ENCODE measurements at places on chromosomes 1 and 21.

DNA sequence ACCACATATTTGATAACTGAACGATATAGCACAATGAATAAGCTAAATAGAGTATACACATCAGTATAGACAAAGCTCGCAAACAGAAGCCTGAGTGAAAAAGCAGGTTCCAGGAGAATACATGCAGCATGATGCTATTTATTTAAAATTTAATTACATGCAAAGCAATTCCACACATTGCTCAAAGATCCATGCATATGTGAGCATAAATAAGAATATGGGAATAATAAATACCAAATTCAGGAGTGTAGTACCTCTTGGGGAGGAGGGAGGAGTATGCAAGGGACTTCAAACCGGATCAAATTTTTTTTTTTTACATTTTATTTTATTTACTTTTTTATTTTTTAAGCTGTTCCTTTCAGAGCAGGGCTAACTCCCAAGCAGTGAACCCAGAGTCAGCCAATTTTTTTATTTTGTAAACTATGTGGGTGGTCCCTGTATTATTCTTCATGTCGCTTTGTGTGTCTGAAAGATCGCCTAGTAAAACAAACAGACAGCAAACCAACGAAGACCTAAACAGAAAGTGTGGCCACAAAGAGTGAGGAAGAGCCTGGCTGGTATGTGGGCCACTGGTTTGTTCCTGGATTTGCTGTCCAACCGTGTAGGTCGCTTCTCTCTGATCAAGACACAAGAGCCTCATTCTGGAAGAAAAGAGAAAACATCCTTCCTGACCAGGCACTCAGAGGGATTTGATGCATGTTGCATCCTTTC, 4.2 kb upstream of the SHISAL2A start:
- DNase-seq: no peak

DNA sequence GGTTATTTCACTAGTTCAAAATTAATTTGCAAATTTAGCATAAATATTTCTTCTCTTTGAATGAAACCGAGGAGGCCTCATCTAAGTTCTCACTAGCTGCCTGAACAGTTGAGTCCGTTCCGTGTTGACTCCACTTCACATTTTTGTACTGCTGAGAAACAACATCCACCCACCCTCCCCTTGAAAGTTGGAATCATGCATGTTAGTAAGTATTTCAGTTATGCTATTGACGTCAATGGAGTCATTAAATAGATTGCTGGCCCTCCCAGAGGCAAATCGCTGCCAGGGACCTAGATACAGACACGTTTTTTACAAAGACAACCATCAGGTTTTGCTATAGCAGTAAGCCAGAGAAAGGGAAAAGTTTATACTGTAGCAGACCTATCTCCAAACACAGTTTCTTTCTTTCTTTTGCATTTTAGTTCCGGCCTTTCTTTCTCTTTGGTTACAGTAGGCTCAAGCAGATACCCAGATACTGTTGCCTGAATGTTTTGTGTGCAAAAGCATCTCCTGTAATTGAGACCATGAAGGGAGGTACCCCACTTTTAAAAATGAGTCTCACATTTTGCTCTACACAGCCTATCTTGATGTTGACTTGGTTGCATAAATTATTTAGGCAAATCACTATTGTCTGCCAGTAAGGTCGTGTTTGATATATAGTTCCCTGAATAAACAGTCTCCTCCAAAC, 262.6 kb upstream of the SGIP1 start:
- peak; percentile 17 for DNase-seq

DNA sequence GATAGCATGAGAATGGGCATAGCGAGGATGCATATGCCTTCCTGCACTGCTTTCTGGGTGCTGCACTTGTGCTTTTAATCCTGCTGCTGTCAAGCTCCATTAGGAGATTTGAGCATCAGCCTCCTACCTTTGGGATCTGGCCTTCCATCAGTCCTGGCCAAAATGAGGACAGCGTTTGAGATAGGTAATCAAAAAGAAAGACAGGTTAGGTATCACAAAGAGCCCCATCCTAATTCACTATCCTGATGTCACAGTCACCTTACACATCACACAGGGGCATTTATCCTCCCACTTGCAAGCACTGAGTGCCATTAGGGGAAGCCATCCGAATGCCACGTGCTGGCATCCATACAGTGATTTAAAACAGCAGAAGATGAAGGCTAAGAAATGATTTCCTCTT, 13.2 kb upstream of the FAM163A start:
- DNase-seq: no peak

DNA sequence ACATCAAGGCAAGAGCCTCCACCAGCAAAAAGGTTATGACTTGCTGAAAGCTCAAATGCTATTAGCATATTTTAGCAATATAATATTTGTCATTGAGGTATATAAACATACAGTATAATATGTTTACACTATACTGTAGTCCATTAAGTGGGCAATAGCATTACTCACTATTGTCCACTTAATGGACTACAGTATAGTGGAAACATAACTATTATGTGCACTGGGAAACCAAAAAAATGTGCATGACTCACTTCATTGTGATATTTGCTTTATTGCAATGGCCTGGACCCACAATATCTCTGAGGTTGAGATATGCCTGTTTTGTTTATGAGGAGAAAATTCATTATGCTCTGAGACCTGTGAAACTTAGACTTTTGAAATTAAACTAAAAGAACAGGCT, 300.0 kb downstream of the BARHL2 start:
- no peak for DNase-seq

DNA sequence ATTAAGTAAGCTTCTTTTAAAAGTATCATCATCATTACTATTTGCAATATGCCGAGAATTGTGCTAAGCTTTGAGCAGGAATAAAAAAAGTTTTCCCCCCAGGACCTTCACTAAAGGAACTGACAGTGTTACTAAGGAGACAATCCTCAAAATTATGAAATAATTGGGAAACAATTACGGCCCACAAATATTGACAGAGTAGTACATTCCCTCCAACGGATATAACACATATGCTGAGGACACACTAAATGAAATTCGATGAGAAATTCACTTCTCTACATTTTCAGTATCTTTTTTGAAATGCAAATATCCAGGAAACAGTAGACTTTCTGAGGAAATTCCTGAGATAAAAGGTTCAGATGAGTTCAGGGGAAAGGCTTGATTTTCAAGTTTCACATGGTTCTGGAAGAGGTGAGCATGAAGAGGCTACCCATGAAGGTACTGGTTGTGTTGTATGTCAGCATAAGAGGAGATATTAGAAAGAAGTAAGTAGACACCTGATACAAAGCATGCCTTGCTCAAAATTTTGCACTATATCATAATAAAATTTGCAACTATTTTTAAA, 171.2 kb upstream of the NR5A2 start:
- DNase-seq: no peak

GRCh38 chr1:214067397-214067796, 79.6 kb downstream of the PROX1 start:
- no peak for DNase-seq

DNA sequence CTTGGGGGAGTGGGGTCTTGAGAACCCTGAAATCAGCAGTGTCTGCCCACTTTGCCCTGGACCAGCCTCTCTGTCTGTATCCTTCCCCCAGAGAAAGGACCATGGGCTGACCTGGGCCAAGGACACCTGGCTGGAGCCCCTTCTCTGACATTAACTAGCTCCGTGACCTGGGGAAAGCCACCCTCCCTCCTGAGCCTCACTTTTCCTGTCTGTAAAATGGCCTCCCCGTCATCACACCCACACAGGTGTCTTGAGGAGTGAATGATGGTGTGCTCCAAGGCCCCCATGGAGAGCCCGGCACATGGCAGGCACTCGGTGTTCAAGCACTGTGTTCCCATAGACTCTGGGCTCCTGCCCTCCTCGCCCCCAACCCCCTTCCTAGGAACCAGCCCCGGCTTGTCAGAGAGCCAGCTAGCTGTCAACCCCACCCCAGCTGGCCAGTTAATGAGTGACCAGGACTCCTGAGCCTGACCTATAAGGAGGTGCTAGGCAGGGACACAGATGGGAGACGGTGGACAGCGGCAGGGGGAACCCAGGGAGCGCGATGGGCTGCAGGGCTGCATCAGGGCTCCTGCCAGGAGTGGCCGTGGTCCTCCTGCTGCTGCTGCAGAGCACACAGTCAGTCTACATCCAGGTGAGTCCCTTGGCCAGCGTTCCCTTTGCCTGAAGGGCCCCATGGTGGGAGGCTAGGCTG, at the start of gene GUCA2B:
Gene GUCA2B, plus strand, starts transcription at position 504 of the 694 bp plus-strand sequence. Its CDS starts 41 bp downstream, at position 545.
- DNase-seq: no peak

GRCh38 chr1:55217226-55217986, 2.2 kb upstream of the USP24 start:
- peak; percentile 53 for DNase-seq

GRCh38 chr1:239858529-239858928, 233.2 kb upstream of the FMN2 start:
- no peak for DNase-seq

DNA sequence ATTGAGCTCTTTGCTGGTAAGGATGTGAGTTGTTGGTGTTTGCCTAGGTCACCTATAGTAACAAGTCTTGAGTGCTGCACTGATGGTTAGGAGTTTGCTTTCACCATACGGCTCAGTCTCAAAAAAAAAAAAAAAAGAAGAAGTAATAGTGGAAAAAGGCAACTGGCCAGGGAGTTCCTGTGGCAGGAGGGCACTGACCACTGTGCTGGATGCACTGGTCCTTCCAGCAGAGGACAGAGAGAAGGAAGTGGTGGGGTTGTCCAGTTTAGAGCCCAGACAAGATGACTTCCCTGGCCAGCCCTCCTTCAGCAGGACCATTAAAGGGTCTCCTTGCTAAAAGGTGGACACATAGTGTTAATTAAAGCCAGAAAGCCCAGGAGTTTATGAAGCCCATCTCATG, 11.9 kb upstream of the PTCH2 start:
- DNase-seq: no peak

DNA sequence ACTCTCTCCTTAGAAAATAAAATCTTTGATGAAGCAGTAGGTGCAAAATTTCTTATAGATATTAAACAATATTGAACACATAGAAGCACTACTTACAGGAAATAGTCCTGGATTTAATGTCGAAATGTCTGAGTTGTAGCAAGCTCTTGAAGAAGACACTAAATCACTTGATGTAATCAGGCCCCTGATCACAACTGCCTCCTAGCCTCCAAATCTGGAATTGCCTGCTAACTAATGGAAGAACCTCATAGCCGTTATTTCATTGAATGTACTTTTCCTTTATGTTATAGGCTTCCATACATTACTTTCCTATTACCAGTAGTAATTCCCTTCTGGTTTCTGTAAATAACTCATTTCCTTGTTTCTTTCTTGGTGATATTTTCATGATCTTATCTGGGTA, 675.7 kb upstream of the CHRM3 start:
- no peak for DNase-seq

DNA sequence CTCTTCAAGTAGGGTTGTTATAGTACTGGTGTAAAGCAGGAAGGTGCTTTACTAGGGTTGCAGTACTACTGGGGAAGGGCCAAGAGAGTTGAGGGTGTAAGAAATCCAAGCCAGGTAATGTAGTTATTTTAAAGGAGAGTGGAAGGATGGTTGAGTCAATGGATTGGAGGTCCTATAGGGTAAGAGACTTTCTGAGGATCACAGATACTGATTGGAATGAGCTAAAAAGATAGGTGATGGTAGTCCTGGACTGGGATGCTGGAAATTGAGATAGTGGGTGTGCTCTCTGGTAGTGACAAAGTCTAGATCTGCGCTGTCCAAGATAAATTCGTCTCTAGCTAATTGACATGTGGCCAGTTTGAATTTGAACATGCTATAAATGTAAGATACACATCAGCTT, 7.0 kb downstream of the TXLNA start:
- DNase-seq: no peak

GRCh38 chr1:108512239-108513043, 47.5 kb upstream of the EEIG2 start:
- peak; percentile 10 for DNase-seq

GRCh38 chr1:228346731-228347130, 59.9 kb downstream of the TRIM11 start:
- no peak for DNase-seq

GRCh38 chr1:99305626-99306025, 41.3 kb downstream of the PLPPR4 start:
- DNase-seq: no peak

DNA sequence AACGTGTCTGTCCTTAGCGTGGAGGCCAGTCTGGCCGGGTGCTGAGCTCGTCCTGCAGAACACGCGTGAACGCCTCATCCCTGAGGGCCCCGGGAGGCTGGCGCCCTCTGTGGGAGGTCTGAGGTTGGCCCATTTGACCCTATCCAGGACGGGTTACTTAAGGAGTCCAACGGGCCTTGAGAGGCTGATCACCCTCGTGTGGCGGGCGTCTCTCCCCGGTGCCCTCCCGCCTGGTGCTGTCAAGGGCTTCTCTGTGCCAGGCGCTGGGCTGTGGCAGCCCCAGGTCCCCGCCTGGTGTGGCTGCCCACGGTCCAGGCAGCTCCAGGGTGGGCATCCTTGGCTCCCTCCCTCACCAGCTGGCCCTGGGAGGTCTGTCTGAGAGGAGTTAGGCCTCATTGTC, 9.7 kb downstream of the SKI start:
- DNase-seq: no peak

- DNase-seq: no peak
Observed at GRCh38 chr1:231625975-231626534, 535 bp upstream of the DISC1 start.

- no peak for DNase-seq
Observed at GRCh38 chr1:28811766-28812668, at the start of gene OPRD1. TSS of gene OPRD1 (plus strand) at chr1:28812170. CDS start at chr1:28812384, 214 bp downstream.

DNA sequence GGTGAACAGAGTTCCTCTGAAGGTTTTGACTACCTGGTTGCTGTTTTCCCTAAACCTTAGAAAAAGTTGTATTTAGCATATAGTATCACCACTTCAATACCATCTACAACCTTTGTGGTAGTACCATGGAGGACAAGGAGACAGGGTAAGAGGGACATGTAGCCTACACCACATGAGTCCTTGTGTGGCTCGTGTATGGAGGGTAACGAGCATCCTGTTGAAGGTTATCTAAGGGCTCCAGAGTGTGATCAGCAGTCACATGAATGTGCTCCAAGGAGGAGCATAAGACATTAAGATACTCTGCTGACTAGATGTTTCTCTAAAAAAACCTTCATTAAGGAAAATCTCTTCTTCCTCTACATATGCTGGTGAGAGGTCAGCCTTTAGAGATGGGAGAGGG, 67.3 kb downstream of the VCAM1 start:
- DNase-seq: no peak

DNA sequence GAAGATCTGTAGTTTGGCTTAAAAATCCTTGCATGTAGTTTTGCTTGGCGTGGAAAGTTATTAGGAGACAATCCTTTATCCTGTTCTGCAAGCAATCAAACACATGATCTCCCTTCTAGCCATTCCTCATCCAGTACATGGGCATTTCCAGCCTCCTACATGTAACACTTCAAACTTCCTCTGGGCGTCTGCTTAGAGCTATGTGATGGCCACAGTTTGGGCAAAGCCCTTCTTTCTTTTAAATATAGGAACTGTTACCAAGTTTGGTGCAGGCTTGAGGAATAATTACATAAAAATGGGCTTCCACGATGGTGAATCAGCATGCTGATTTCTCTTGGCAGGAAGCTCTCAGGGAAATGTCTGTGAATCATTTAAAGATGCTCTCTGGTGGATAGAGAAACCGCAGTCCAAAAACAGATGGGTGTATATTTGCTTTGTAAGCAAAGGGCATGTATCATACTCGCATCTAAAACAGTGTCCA, 176.9 kb upstream of the FMN2 start:
- no peak for DNase-seq

Data from germinal center (tissue), 1 donor.